ENCODE measurements at places on chromosomes 6 and 20.

- no peak for DNase-seq
Observed at GRCh38 chr6:157717340-157717748, 105.7 kb upstream of the SNX9 start.

- DNase-seq, result no peak
Observed at GRCh38 chr6:85493389-85493788, 43.5 kb downstream of the NT5E start.

GRCh38 chr20:14991023-14991422, 653.6 kb upstream of the FLRT3 start:
- DNase-seq, result no peak

DNA sequence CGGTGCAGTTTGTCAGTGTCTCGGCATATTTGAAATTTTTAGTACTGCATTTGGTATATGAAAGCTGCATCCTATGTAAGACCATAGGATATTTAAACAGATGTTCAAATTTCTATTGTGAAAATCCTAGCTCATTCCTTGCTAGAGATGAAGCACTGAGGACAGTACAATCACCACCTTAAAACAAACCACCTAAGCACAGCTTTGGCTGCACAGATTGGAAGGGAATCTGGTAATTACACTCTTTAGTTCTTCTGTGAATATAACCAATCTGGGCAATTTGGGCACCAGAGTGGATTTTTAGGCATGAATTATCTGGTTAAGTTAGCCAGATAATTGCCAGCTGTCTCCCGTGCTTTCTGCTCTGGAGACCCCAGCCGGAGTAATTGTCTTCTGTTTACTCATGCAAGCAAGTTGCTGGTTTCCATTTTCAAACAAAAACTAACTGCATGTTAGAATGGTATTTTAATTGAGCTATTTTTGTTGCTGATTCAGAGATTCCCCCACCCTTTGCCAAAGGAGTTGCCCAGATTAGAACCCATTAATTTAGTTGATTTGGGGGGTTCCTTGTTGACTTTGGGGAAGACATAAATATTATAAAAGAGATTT, 36.9 kb downstream of the E2F3 start:
- no peak for DNase-seq

GRCh38 chr20:17093782-17094181, 133.1 kb upstream of the PCSK2 start:
- DNase-seq, result no peak
